Activated CD4-positive, alpha-beta T cell treated with anti-CD3 and anti-CD28 coated beads for 48 hours (primary cell): ENCODE measurements at places on chromosomes 11 and 22.
A peak's percentile ranks its signal among the peaks of the same experiment; 100 is the strongest.

GRCh38 chr11:127006311-127006710, 5.7 kb upstream of the KIRREL3 start:
- no peak for DNase-seq

GRCh38 chr11:88535916-88536547, 198.5 kb upstream of the CTSC start:
- no peak for DNase-seq

DNA sequence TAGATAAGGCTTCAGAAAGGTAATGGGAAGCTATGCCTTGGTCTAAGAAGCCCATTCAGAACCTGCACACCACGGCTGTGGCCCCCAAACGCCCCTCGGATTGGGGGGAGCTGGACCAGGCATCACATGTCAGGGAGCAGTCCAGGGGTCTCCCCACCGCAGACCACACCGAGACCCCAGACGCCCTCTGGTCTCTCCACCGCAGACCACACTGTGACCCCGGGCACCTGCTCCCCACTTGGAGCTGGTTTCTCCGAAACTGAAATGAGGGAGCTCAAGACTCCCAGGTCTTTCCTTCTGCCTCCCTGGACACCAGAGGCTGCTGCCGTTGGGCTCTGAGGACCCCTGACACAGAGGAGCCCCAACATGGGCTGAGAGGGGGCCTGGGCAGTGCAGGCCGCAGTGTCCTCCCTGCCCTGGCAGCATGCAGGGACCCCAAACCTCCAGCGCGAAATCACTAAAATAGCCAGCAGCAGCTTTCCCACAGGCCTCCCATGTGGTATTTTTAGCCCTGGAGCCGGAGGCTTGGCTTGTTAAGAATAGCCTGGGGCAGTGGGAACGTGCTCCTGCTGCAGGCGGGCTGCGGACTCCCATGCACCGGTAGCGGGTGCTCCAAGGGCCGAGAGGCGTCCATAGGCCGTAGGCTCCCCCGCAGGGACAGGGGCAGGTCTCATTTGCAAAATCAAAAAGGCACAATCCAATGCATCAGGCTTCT, 7.7 kb downstream of the LINC01488 start:
- no peak for DNase-seq

DNA sequence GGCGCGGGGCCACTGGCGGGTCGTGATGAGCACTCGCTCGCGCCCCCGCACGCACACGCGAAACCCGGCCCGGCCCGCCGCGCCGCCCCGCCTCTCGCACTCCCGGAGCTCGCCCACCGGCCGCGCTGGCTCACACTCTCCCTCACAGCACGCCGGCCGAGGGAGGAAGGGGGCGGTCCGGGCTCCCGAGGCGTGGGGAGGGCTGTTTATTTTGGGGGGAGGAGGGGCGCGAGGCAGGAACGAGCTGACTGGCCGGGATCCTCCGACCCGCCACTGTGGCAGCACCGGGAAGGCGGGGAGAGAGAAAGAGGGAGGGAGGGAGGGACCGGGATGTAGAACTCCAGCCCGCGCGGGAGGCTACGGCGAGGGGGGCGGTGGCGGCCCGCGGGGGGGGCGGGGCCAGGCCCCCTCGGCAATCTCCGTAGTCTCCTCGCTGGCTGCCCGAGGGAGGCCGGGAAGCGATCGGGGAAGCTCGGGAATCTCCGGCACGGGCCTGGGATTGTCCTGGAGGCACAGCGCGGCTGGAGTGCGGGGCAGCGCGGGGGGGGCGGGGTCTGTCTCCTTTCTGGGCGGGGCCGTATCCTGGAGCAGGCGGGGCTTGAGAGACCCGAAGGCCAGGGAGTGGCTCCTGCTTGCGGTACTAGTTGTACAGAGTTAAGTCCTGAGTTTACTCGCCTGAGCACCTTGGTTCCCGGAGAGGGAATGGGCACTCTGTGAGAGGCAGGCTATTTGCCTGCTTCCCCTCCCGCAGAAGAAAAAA, at the start of gene RBFOX2:
Gene RBFOX2 (minus strand): TSS at position 179 of the 760 bp plus-strand sequence. CDS start 399 bp downstream, outside the sequence.
- peak; percentile 88 for DNase-seq

GRCh38 chr11:126920833-126921232, 79.7 kb downstream of the KIRREL3 start:
- no peak for DNase-seq

DNA sequence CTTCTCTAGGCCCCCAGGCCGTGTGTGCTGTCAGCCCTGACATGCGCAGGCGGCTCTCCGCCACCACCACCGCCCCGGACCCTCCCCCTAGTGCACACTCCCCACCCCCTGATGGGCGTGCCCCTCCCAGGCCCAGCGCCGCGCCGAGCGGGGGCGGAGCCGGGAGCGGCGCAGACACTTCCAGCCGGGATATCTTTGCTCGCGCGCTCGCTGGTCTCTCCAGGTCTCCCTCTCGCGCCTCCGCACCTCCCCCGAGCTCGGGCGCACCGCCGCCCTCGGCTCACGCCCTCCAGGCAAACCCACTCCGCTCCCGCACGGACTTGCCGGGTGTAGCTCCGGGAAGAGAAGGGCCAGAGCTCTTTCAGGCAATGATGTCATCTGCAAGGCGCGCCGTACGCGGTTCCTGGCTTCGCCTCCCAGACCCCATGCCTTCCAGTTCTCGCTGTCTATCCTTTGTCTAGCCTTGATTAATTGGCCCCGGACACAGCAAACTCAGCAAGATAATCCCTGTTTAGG, at the start of gene SCN3B:
Gene SCN3B (minus strand): TSS at position 59 of the 516 bp plus-strand sequence. CDS start 823 bp downstream, outside the sequence.
- peak; percentile 26 for DNase-seq

- no peak for DNase-seq
Observed at GRCh38 chr11:120044011-120044675, 93.8 kb downstream of the TRIM29 start.

GRCh38 chr22:19497245-19497644, 17.5 kb downstream of the CDC45 start:
- no peak for DNase-seq

DNA sequence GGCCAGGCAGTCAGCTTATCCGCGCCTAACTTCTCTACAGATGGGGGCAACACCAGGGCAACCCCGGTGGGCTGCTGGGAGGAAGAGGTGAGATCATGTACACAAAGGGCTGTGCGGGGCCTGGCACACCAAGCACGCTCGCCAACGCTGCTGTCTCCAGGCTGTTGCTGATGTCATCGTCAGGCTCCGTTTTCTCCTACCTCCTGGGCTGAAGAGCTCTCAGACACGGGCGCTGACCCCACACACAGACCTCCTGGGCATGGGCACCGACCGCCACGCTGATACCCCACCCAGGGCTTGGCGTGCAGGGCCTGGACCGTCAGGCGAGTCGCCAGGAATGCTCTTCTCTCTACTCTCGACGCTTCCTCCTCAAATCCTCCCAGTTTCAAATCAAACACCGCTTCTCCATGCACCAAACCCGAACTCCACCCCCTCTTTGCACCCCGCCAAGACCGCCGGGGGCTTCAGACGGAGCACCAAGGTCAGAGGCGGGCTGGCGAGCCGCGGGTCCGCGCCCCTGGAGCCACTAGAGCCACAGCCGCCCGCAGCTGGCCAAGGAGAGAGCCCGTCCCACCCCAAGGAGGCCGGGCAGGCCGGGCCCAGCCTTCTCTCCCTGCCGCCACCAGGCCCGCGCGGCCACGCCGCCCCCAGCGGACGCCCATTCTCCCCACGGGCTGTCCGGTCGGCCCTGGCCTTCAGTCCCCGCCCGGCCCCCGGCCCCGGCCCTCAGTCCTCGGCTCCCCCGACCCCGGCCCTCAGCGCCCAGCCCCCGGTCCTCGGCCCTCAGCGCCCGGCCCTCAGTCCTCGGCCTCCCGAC, 772 bp downstream of the SBF1 start:
- DNase-seq = peak; percentile 64

DNA sequence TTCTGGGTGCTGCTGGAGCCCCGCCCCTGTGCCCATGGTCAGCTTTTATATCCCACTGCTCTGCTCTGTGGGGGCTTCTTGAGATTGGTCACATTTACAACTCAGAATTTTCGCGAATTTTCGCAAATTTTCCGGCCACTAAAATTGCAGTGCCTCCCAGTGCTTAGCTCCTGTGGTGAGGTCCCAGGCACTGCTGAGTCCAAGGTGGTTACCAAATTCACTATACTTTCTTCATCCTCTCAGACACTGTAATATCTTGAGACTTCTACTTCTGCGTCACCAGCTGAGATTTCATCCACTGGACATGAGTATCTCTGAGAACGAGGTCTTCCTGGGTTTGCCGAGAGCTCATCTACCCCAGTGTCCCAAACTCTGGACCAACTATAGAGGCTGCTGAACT, 8.7 kb downstream of the KDM4F start:
- DNase-seq = no peak

DNA sequence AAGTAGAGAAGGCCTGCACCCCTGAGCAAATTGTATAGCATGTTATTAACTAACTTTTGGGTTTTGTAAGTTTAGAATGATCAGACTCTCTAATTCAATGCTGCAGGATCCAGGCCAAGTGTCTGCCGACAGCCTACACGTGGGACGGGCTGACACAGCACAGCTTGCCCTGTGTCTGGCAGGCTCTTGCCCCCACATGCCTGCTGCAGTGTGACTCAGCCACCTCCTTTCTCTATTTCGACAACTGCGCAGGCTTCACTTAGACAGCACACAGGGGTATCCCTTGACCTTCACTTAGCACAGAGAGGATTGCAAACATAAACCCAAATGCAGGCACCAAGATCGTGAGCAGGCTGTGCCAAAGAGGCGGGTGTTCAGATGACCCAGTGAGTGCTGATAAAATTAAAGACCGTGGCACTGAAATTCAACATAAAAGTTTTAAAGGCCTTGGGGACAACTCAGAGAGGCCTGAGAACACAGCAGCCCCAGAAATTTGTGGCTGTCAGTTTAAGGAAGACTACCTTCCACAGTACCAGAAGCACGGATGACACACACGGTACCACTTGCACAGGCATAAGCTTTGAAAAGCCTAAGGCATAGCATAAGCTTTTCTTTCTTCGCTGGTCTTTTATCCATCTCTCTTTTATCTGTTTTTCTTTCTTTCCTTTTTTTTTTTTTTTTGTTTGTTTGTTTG, 37.8 kb downstream of the SCN3B start:
- no peak for DNase-seq

DNA sequence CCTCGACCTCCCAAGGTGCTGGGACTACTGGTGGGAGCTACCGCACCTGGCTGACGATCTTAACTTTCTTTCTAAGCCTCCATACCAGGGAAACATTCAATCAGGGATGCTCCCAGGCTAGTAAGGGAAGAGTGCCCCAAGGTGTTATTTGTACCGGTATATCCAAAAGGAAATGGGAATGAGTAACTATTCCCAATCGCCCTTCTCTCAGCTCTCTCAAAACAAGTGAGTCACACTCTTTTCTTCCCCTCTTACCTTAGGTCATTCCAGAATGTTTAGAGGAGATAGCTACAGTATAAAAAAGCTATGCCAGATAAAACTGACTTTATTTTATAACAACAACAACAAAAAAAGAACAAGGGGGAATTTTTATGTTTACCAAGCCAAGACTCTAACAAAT, 13.7 kb downstream of the DCDC1 start:
- DNase-seq = no peak

DNA sequence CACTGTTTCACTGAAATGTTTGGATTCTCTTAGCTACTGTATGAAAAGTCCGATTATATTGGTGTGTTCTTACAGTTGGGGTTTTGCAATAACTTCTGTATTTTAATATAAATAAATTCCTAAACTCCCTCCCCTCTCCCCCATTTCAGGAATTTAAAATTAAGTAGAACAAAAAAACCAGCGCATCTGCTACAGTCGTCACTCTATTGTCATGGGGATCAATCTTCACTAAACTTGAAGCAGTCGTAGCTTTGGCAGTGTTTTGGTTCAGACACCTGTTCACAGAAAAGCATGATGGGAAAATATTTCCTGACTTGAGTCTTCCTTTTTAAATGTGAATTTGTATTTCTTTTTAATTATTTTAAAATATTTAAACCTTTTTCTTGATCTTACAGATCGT, 9.4 kb downstream of the PIWIL3 start:
- no peak for DNase-seq

DNA sequence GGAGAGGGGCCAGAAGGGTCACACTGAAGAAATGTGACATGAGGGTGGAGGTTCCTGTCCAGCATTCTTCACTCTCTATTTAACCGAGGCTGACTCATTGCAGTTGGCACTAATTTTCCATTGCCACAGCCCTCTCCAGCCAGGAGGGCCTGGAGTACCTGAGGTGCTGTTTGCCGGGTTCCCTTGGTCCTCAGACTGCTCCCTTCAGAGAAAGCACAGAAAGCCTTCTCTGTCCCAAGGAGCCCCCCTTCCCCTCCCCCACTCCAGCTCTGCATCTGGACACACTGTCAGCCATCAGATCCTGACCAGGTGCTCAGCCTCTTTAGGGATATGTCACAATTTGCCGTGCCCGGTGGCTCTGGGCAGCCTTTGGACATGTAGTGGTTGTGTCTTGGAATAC, 3.2 kb upstream of the C11orf91 start:
- DNase-seq = no peak

DNA sequence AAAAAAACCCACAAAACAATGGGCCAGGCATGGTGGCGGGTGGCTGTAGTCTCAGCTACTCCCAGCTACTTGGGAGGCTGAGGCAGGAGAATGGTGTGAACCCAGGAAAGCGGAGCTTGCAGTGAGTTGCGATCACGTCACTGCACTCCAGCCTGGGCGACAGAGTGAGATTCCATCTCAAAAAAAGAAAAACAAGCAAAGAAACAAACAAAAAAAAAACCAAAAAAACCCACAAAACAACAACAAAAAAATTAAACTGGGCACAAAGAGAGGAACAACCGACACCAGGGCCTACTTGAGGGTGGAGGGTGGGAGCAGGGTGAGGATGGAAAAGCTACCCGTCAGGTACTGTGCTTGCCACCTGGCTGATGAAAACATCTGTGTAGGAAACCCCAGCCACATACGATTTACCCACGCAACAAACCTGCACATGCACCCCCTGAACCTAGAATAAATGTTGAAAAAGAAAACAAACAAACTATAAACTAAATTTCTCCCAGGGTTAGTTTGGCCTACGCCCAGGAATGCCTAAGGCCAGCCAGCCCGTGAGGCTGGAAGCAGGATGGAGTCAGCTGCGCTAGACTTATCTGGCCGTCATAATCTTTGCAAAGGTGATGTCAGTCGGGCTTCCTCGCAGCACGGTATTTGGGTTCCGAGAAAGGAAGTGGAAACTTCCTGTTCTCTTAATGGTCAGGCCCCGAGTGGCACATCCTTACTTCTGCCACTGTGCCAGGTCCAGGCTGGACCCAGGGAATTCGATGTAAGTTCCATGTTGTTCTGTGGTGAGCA, 21.9 kb upstream of the CYB5R3 start:
- DNase-seq = no peak

DNA sequence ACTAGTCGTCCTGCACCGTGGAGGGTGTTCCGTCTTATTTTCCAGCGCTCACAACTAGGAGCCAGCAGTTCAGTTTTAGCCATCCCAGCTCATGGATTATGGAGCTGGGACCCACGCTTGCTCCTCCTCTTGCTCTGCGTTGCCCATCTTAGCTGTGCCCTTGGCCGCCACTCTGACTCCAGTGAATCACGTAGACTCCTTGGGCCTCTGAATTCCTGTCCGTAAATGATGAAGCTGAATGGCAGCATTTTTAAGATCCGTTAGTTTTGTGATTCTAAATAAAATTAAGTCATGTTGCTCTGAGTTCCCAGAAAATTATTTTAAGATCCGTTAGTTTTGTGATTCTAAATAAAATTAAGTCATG, 23.8 kb downstream of the BCR start:
- no peak for DNase-seq
